Activated CD4-positive, alpha-beta T cell treated with anti-CD3 and anti-CD28 coated beads, Interleukin-2, amount 10 ng/mL, durations not matched to agents 24 days and 14 days (primary cell): ENCODE measurements at places on chromosomes 3 and 15. TPM values are rescaled to one million over a fixed set of nuclear protein-coding genes. Genes with fewer than 3 reads are reported as not detected.

Gene CEP152
- 32.0 and 32.2 TPM in 2 replicates for total RNA-seq

Gene TMEM207
- not detected in 2 replicates for total RNA-seq

Gene SLC27A2
- 75.4 and 76.0 TPM in 2 replicates for total RNA-seq

Gene USP4
- 94.0 and 96.9 TPM in 2 replicates for total RNA-seq

Gene TRAIP
- 27.1 and 30.4 TPM in 2 replicates for total RNA-seq

Gene CCR5
- 1.7 and 2.3 TPM in 2 replicates for total RNA-seq

GRCh38 chr3:37907906-37908305 lies 46.2 kb downstream of the CTDSPL start:
- peaks cover 10% of the 10 kb centered on the region for H3K27me3 ChIP-seq
- H3K36me3 ChIP-seq, result no peaks in the 10 kb centered on the region
- peak; percentile 83 for DNase-seq
- peak overlapping the region; percentile 58 for H3K27ac ChIP-seq

- H3K27me3 ChIP-seq, result no peaks in the 10 kb centered on the region
- peaks cover 15% of the 10 kb centered on the region for H3K4me1 ChIP-seq
- peak overlapping the region; percentile 62 for H3K27ac ChIP-seq
- no peaks in the 10 kb centered on the region for H3K36me3 ChIP-seq
- H3K4me3 ChIP-seq, result no peak overlapping the region
Measured at GRCh38 chr3:112407214-112407887, 74.4 kb downstream of the CD200 start.

DNA sequence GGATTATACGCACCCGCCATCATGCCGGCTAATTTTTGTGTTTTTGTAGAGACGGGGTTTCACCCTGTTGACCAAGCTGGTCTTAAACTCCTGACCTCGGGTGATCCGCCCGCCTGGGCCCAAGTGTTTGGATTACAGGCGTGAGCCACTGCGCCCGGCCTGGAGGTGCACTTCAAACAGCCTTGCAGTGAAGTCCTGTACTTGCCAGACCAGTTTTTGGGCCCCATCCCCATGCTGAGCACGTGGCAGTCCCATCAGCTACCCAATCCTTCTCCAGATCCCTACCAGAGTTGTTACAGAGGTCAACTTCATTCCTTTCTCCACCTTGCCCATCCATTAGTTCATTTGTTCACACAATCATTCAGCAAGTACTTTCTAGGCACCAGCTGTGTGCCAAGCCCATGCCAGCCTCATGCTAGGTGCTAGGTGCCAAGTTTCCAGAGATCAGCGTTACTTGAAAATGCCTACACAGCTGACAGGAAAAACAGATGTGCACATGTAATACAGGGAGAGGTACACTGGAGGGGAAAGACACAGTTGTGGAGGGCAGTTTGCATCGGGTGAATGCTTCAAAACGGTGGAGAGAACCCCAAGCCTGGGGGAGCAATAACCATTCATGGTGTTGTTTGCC lies 2.2 kb downstream of the DNAH1 start:
- H3K36me3 ChIP-seq, result no peaks in the 10 kb centered on the region
- H3K4me1 ChIP-seq, result peaks cover 21% of the 10 kb centered on the region
- no peak for DNase-seq
- H3K27me3 ChIP-seq, result no peaks in the 10 kb centered on the region
- H3K27ac ChIP-seq, result peak overlapping the region; percentile 62

GRCh38 chr15:62902821-62903220 lies 139.7 kb upstream of the TPM1 start:
- H3K27me3 ChIP-seq, result no peaks in the 10 kb centered on the region
- H3K4me1 ChIP-seq, result no peaks in the 10 kb centered on the region
- no peak overlapping the region for H3K27ac ChIP-seq
- no peak for DNase-seq
- no peaks in the 10 kb centered on the region for H3K36me3 ChIP-seq

- peaks cover 19% of the 10 kb centered on the region for H3K27me3 ChIP-seq
- H3K36me3 ChIP-seq, result peaks cover 9% of the 10 kb centered on the region
- peaks cover 28% of the 10 kb centered on the region for H3K4me1 ChIP-seq
- DNase-seq, result peak; percentile 72
- H3K27ac ChIP-seq, result peak within 1 kb of the TSS; percentile 74
Measured at GRCh38 chr3:31981206-31982181, at the start of the genes OSBPL10 and ZNF860. OSBPL10 (minus strand) TSS chr3:31981262; CDS start chr3:31981179, 83 bp downstream. ZNF860 (plus strand) TSS chr3:31981750; CDS start chr3:31989080, 7,330 bp downstream.

GRCh38 chr3:183265834-183266417 lies 12.9 kb downstream of the B3GNT5 start:
- H3K27me3 ChIP-seq, result no peaks in the 10 kb centered on the region
- H3K36me3 ChIP-seq, result peaks cover 16% of the 10 kb centered on the region
- no peak overlapping the region for H3K4me3 ChIP-seq
- peaks cover 19% of the 10 kb centered on the region for H3K4me1 ChIP-seq
- H3K27ac ChIP-seq, result no peak overlapping the region

DNA sequence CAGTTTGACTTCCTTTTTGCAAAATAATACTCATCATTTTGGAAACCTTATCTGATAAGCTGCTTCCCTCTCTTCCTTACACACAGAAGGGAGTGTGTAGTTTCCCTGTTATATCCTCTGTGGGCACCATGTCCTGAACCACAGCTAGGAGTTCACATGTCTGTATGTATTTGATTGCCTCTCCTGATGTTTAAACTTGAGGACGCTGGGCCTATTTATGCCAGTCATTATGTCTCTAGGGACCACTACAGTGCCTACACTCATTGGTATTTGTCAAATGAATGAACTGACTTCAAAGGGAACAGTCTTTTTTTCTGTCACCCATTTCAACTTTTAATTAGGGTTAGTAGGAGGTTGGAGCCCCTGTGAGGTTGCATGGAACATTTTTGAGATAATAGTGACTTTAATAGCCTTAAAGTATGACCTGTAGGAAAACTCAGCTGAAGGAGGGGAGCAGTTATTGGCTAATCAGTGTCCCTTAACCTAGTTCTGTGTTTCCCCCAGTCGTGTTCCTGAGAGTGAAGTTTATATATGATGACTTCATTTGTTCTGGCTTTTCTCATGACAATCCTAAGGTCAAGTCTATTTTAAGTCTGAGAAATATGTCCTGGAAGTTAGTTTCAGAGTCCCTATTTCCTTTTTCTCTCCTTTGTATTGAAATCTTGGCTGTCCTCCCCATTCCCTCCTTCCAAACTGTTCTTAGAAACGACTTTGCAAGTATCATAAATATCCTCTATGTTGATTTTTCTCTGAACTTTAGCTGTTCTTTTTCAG lies 28.9 kb downstream of the PDE8A start:
- peaks cover 11% of the 10 kb centered on the region for H3K4me1 ChIP-seq
- H3K27me3 ChIP-seq, result no peaks in the 10 kb centered on the region
- no peak for DNase-seq
- no peak overlapping the region for H3K4me3 ChIP-seq
- peaks cover 4% of the 10 kb centered on the region for H3K36me3 ChIP-seq

DNA sequence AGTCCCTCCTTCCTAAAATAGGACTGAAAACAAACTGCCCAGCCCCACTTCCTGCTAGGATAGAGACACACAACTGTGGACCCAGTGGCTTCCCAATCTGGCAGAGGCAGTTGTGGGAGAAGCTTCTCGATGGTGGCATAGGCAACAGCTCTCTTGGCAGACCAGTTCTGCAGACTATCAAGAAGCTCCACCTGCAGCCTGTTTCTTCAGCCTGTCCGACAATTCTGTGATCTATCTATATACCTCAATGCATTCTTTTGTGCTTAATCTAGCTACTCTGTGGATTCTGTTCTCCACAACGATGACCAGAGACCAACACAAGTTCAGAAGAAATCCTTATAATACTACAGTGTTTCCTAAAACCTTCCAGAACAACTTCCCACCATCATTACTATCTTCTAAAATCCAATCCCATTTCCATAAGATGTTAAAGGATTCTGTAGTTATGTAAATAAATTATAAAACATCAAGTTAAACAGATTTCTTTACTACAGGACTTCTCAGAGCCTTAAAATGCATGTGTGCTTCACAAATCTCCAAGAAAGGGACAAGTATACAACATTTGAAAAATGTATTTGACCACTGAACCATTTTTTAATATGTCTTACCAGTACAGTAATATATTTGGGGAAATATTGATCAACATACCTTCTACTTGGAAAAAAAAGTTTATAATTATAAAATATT lies 57.7 kb downstream of the IGF2BP2 start:
- H3K27ac ChIP-seq, result no peak overlapping the region
- no peak overlapping the region for H3K4me3 ChIP-seq
- H3K4me1 ChIP-seq, result no peaks in the 10 kb centered on the region
- no peak for DNase-seq

DNA sequence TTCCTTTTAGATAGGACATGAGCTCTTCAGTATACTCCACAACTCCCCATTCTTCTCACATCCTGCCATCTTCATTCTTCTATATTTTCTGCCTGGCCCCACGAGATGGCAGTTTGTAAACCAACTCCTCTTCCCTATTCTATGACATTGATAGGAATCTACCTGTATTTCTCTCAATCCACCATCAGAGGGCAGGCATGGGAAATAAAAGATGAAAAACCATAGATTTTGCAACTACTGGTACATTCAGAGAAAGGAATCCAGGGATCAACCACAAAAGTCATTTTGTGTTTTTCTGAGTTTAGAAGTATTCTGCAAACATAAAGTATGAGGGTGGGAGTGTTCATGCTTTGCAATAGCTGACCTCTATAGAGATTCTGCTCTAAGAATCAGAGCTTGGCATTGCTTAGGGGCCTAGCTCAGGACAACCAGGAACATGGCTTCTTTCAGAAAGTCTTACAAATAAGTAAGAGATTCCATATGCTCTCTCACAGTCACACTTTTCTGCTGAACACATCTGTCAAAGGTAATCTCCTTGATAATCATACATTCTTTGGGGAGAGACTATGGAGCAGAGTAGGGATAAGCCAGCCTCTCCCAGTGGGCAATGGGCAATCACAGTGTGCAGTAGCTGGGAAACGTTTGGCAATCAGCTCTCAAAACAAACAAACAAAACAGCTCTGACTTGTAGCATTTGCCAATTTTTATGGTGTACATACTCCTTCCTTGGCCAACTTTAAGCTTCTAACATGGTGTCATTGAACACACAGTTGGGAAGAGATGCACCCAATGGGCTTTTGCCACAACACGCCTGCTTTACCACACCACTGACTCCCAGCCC lies 43.1 kb upstream of the SLC25A36 start:
- no peak overlapping the region for H3K27ac ChIP-seq
- H3K4me3 ChIP-seq, result no peak overlapping the region
- peaks cover 21% of the 10 kb centered on the region for H3K27me3 ChIP-seq
- H3K36me3 ChIP-seq, result no peaks in the 10 kb centered on the region
- peaks cover 3% of the 10 kb centered on the region for H3K4me1 ChIP-seq

GRCh38 chr3:56784448-56785001 lies 17.2 kb downstream of the ARHGEF3 start:
- H3K27ac ChIP-seq, result peak overlapping the region; percentile 95
- peaks cover 90% of the 10 kb centered on the region for H3K4me1 ChIP-seq
- H3K4me3 ChIP-seq, result peak overlapping the region; percentile 75
- no peak for DNase-seq

DNA sequence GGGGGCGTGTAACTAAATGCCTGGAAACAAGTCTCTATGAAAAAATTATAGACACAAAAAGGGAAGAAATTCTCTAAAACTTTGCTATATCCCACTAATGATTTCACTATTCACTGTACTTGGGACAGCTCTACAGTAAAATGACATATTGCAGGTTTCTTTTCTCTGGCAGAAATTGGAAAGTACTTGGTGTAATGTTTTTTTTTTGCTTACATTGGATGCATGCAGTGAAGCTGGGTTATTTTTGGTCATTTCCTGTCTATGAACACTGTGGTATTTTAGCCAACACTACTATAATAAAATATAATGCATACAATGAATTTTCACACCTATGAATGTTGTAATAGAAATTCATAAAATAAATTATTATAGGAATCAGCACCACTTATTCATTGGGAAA lies 109.7 kb downstream of the LRRC49 start:
- H3K36me3 ChIP-seq, result no peaks in the 10 kb centered on the region
- H3K4me3 ChIP-seq, result no peak overlapping the region
- H3K27me3 ChIP-seq, result peaks cover 22% of the 10 kb centered on the region
- H3K27ac ChIP-seq, result no peak overlapping the region

- no peak for DNase-seq
- no peaks in the 10 kb centered on the region for H3K27me3 ChIP-seq
- H3K27ac ChIP-seq, result no peak overlapping the region
- no peaks in the 10 kb centered on the region for H3K4me1 ChIP-seq
Measured at GRCh38 chr3:169022457-169022856, 641.1 kb downstream of the MECOM start.

- no peak overlapping the region for H3K4me3 ChIP-seq
- no peak overlapping the region for H3K27ac ChIP-seq
- H3K36me3 ChIP-seq, result peaks cover 3% of the 10 kb centered on the region
- peaks cover 7% of the 10 kb centered on the region for H3K4me1 ChIP-seq
- no peak for DNase-seq
Measured at GRCh38 chr15:31177951-31178350, 76.4 kb upstream of the TRPM1 start.

GRCh38 chr3:170563712-170564423 lies 22.0 kb downstream of the SLC7A14 start:
- peaks cover 18% of the 10 kb centered on the region for H3K4me1 ChIP-seq
- no peak overlapping the region for H3K27ac ChIP-seq

DNA sequence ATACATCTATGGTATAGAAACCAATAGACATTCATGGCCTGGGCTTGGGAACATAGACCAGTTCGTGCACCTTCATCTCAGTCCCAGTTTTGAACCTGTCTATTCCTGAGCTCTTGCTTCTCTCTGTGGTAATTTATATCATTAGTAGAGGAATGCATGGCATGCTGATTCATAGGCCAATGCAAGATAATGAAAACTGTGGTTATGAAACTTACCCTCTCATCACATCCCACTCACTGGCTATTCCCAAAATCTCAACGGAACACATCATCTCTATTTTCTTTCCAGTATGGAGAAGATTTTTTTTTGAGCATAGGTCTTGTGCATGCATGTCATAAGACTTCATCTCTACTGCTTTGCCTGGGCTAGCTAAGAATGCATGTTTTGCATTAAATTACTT lies 18.7 kb upstream of the P2RY12 start:
- no peaks in the 10 kb centered on the region for H3K36me3 ChIP-seq
- no peak for DNase-seq
- peaks cover 10% of the 10 kb centered on the region for H3K27me3 ChIP-seq

DNA sequence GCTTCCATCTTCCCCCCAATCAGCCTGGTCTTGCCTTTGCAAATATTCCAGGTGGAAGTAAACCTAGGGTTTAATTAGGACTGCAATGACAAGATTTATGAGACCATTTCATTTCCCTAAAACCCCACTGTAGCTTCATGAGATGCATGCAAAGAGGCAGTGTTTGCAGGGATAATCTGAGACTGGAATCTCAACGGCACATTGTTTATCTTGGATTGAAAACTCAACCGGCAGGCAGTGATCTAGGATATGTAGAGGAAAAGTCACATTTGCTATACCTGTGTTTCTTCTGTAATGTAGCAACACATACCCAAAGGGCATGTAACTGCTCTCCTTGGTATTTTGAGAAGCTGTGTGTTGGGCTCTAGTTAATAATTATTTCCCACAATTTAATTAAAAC lies 18.7 kb upstream of the CLSTN2 start:
- H3K4me3 ChIP-seq, result no peak overlapping the region
- H3K36me3 ChIP-seq, result no peaks in the 10 kb centered on the region
- no peak for DNase-seq
